PC-9 (cell line): ENCODE measurements at places on chromosomes 12 and 14. TPM values are rescaled to one million over a fixed set of nuclear protein-coding genes. Genes with fewer than 3 reads are reported as not detected.

DNA sequence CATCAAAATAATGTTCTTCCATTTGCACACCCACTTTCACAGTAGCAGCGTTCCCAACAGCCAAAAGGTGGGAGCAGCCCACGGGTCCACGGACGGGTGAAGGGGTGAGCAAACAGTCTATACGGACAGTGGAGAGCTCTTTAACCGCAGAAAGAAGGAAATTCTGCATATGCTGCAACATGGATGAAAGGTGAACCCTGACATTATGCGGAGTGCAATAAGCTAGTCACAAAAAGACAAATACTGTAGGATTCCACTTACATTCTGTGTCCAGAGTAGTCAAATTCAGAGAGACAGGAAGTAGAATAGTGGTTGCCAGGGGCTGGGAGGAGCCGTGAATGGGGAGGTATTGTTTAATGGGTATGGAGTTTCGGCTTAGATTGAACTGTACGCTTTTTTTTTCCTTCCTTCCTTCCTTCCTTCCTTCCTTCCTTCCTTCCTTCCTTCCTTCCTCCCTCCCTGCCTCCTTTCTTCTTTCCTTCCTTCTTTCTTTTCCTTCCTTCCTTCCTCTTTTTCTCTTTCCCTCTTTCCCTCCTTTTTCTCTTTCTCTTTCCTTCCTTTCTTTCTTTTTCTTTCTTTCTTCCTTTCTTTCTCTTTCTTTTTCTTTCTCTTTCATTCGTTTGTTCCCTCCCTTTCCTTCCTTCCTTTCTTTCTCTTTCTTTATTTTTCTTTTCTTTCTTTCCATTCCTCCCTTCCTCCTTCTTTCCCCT lies 15.8 kb upstream of the ANKRD9 start:
- H3K4me1 ChIP-seq = peaks cover 51% of the 10 kb centered on the region
- no peaks in the 10 kb centered on the region for H3K36me3 ChIP-seq

DNA sequence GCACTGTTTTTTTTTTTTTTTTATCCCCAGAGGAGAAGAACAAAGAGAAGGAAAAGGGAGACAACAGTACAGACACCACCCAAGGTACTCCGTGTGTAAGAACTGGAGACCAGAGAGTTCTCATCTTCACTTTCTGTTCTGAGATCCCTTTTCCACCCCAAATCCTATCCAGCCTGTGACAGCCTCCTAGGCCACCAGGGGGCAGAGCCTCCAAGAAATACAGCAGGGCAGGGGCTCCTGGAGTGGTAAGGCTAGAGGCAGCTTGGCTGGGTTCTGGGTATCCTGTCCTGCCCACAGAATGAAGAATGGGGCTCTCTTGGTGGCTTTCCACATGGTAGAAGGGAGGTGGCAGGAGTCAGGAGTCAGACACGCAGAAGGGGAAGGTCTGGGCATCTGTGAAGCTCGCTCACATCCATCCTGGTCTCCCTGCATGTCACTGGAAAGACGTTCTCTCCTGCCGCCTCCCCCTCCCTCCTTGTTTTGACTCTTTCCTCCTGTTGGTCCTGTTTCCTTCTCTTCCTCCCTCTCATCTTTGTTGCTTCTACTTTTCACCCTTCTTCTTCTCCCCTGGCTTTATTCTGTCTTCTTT lies 12.0 kb downstream of the CLSTN3 start:
- no peaks in the 10 kb centered on the region for H3K27me3 ChIP-seq
- no peak overlapping the region for H3K4me3 ChIP-seq
- DNase-seq = peak; percentile 61
- H3K36me3 ChIP-seq = peaks cover 4% of the 10 kb centered on the region; the same call in 1 of the 2 replicates
- H3K27ac ChIP-seq = no peak overlapping the region

- no peak overlapping the region for H3K27ac ChIP-seq
- no peaks in the 10 kb centered on the region for H3K36me3 ChIP-seq
- H3K4me3 ChIP-seq = no peak overlapping the region
- H3K27me3 ChIP-seq = no peaks in the 10 kb centered on the region
- no peaks in the 10 kb centered on the region for H3K4me1 ChIP-seq
These were observed 173.7 kb downstream of the CAND1 start for GRCh38 chr12:67442896-67443295.

DNA sequence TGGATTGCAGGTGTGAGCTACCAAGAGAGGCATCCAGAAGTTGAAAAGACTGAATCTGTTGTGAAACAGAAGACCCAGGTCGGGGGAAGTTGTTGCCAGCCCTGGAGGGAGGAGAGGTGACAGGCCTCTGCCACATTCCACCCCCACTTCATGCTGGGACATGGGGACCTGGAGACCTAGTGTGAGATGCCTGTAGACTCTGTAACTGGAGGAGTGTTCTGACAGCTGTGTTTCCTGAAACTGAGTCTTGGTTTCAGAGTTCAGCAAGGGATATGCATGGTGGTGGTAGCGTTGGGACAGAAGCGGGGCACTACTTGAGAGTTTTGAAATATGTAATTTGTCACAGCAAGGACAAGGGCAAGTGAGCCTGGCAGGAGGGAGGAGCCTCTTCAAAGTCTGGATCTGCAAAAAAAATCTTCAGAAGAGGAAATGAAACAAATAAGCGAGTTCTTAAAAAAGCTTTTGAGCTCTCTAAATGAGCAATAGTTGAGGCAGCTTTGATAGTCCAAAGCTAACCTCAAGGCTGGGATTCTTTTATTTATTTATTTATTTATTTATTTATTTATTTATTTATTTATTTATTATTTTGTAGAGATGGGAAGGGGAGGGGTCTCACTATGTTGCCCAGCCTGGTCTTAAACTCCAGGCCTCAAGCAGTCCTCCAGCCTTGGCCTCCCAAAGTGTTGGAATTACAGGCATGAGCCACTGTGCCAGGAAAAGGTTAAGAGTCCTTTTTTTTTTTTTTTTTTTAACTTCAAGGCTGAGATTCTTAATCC lies 58.9 kb upstream of the EEA1 start:
- peak; percentile 37 for DNase-seq
- H3K36me3 ChIP-seq = no peaks in the 10 kb centered on the region
- no peaks in the 10 kb centered on the region for H3K27me3 ChIP-seq

DNA sequence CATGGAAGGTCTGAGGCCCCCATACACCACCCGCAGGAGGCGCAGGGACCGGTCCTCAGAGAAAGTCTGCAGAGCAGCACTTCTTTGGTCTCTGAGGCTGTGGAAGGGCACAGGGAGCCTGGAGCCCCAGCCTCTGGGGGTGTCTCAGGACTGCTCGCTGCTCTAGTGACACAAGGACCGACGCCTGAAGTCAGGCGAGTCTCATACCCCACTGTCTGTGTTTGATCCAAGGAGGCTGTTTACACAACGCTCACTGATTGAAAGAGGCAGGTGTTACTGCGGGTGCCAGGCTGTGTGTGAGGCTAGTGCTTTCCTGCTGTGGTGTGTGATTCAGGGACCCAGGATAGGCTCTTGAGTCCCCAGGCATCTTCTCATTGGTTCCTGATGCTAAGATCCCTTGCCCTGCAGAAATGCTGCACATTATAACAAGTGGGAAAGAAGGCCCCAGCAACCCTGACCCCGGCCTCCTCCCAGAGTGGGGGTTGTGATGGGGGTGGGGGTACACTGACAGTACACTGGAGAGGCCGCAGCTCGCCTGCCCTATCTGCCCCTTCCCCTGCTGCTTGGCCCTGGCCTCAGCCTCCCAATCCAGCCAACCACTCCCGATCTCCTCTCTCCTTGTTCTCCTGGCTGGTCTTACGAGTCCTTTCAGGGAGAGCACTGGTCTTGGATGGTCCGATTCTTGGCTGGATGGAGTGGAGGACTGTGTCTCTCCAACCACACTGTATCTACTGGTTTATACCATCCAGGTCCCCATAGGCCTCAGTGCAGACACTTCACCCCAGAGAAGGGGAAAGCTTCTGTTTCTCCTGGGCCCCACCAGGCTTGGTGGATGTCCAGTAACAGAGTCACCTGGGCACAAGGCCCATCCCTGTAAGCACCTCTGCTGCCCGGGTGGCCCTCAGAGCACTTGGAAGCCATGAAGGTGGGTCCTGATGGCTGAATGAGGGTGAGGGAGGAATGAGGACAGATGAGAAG lies 6.6 kb downstream of the CACNA2D4 start:
- H3K27ac ChIP-seq = no peak overlapping the region
- 0 out of 2 replicates have a peak, but pooled peaks cover 4% of the 10 kb centered on the region for H3K4me1 ChIP-seq
- no peak overlapping the region for H3K4me3 ChIP-seq
- DNase-seq = no peak
- H3K27me3 ChIP-seq = peaks cover 31% of the 10 kb centered on the region
- no peaks in the 10 kb centered on the region for H3K36me3 ChIP-seq

DNA sequence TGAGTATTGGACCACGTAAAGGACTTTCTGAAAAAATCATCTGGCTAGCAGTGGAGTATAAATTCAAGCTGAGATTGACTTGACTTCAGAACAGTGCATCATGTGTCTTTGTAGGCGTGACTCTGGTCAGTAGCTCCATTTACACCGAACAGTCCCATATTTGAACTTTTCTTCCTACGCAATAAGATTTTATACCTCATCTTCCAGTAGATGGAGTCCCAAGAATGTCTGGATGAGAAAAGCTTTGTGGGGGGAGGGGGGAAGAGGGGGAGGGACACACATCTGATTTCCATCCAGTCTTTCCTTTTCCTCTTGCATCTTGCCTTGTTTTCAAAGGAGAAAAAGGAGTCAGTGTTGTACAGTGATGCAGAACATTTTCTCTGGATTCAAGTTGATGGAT lies 241.0 kb downstream of the EMP1 start:
- no peaks in the 10 kb centered on the region for H3K36me3 ChIP-seq
- no peaks in the 10 kb centered on the region for H3K4me1 ChIP-seq
- no peak for DNase-seq

DNA sequence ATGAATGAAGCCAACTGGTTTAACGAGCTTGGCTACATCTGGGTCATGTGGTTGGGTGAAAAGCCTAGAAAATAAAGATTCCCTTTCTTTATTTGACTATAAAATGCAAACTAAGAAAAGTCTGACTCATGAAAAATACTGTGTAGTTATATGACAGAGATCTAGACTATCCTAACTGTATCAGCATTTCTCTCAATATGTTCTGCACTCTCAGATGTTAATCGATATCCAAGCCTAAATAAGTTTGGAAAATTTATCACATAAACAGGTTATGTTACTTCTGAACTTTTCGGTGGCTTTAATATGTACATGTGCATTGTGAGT lies 133.1 kb downstream of the DAAM1 start:
- H3K27me3 ChIP-seq = no peaks in the 10 kb centered on the region
- peaks cover 29% of the 10 kb centered on the region for H3K4me1 ChIP-seq
- H3K4me3 ChIP-seq = no peak overlapping the region
- H3K36me3 ChIP-seq = 0 out of 2 replicates have a peak, but pooled peaks cover 11% of the 10 kb centered on the region
- H3K27ac ChIP-seq = peak overlapping the region; percentile 71

DNA sequence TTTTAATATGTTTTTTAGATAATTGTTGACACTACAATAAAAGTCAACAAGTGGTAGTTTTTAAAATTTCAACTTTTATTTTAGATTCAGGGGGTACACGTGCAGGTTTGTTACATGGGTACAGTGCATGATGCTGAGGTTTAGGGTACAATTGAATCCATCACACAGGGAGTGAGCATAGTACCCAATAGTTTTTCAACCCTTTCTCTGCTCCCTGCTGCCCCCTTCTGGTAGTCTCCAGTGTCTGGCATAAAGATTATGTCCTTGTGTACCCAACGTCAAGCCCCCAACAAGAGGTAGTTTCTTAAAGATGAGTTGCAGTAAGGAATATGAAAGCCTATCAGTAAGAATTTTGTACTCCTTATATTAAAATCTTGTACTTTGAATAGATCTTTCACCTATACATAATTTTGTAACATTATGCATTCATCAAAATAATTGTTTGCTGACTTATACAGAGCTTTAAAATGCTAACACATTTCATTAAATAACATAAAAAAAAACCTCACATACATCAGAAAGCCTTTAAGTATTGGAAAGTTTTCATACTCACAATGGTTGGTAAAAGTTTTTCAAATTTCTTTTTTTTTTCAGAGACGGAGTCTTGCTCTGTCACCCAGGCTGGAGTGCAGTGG lies 5.4 kb upstream of the RALGAPA1 start:
- no peaks in the 10 kb centered on the region for H3K36me3 ChIP-seq
- H3K27me3 ChIP-seq = no peaks in the 10 kb centered on the region
- H3K4me1 ChIP-seq = no peaks in the 10 kb centered on the region
- DNase-seq = no peak
- no peak overlapping the region for H3K27ac ChIP-seq
- no peak overlapping the region for H3K4me3 ChIP-seq

DNA sequence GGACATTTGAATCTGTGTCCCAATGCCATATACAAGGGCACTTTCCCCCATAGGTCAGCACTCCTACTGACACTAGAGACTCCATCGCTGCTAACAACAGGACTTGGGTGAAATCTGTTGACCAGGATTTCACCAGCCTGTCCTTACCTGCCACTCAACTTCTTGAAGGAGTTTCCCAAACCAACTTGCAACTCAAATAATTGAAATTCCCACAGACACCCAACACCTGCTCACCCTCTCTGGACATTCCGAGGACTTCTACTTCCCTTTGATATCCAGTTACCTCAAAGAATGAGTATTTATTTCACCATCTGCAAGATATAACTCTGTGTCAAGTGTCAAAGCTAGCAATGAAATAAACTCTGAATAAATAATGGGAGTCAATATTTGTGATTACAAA lies 44.6 kb downstream of the LLPH start:
- no peak overlapping the region for H3K4me3 ChIP-seq
- H3K27me3 ChIP-seq = no peaks in the 10 kb centered on the region
- H3K27ac ChIP-seq = no peak overlapping the region
- H3K36me3 ChIP-seq = no peaks in the 10 kb centered on the region
- no peaks in the 10 kb centered on the region for H3K4me1 ChIP-seq

DNA sequence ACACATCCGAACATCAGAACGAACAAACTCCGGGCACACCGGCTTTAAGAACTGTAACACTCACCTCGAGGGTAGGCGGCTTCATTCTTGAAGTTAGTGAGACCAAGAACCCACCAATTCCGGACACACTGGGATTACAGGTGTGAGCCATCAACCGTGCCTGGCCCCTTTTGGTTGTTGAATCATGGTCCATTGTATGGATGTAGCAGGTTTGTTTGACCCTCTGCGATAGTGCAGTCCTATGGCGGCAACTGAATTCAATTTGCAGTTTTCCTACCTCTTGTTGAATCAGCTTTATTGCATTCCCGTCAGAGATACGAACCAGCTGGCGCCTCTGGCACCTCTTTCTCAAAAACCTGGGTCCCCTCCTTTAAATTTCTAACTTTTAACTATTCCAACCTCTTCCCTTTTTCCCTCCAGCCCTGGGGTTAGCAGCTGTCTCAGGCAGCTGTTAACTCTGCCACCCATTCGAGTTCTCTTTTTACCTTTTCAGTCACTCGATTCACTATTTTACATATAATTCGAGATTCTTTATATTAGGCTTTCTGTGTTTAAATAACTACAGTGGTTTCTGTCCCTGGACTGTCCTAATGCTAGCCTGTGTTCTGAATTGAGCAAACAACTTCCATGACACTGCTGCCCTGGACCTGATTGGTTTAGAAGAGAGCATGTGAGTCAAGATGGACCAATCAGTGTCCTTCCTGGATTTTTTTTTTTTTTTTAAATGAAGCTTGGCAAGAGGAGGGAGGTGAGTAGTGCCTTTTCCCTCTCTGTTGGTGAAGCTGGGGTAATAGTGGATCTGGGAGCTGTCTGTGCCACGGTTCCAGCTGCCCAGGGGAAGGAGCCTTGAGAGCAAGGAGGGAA lies 261.5 kb downstream of the PCNX1 start:
- DNase-seq = no peak
- no peaks in the 10 kb centered on the region for H3K27me3 ChIP-seq
- no peaks in the 10 kb centered on the region for H3K36me3 ChIP-seq
- H3K4me1 ChIP-seq = peaks cover 11% of the 10 kb centered on the region

- no peaks in the 10 kb centered on the region for H3K36me3 ChIP-seq
- H3K4me1 ChIP-seq = no peaks in the 10 kb centered on the region
- H3K4me3 ChIP-seq = no peak overlapping the region
- H3K27me3 ChIP-seq = no peaks in the 10 kb centered on the region
- DNase-seq = no peak
- H3K27ac ChIP-seq = no peak overlapping the region
These were observed 110.4 kb downstream of the ETV6 start for GRCh38 chr12:11759899-11760298.

The AGAP2 gene
- total RNA-seq = 0.40 and 0.50 TPM in 2 replicates
